Activated CD4-positive, alpha-beta T cell treated with anti-CD3 and anti-CD28 coated beads for 36 hours (primary cell): ENCODE measurements at places on chromosomes 5 and 9. TPM values are rescaled to one million over a fixed set of nuclear protein-coding genes. Genes with fewer than 3 reads are reported as not detected.

Gene CDKN2A
- 1.6 TPM for total RNA-seq

Gene NSMF
- total RNA-seq, result 65.0 TPM

Gene TRIM7
- 1.4 TPM for total RNA-seq

Gene MLANA
- not detected for total RNA-seq

Gene IFNA13
- total RNA-seq, result not detected

Gene TRIM14
- total RNA-seq, result 59.6 TPM

Gene SPAG8
- total RNA-seq, result 0.85 TPM

Gene HAPLN1
- total RNA-seq, result not detected

Gene ZNF367
- 22.0 TPM for total RNA-seq

Gene B4GALT7
- 18.1 TPM for total RNA-seq

Gene ENC1
- total RNA-seq, result 0.48 TPM

Gene SLIT3
- 5.4 TPM for total RNA-seq

Gene ENTREP1
- not detected for total RNA-seq

Gene S1PR3
- total RNA-seq, result 1.2 TPM

Gene MEF2C
- 0.07 TPM for total RNA-seq

Gene CCNI2
- total RNA-seq, result 4.3 TPM

Gene DDX46
- 86.7 TPM for total RNA-seq

Gene C1QTNF3
- 1.5 TPM for total RNA-seq

Gene CTNND2
- total RNA-seq, result not detected
